ENCODE measurements at places on chromosomes 6 and 20. TPM values are rescaled to one million over a fixed set of nuclear protein-coding genes. Genes with fewer than 3 reads are reported as not detected.

Gene HLA-DQA1
- not detected for polyA plus RNA-seq

Gene NNAT
- 996 TPM for polyA plus RNA-seq

Gene MUC22
- polyA plus RNA-seq = not detected

Gene SDCBP2
- 5.2 TPM for polyA plus RNA-seq

Gene SNHG17
- polyA plus RNA-seq = 23.1 TPM

Gene HLA-DOA
- polyA plus RNA-seq = not detected

Gene CLVS2
- polyA plus RNA-seq = 12.9 TPM

Gene ABHD16B
- polyA plus RNA-seq = not detected

Gene PRND
- polyA plus RNA-seq = not detected

Gene CRISP2
- polyA plus RNA-seq = not detected

Gene TUBB1
- polyA plus RNA-seq = not detected

Gene ZBTB46
- polyA plus RNA-seq = 15.0 TPM

Gene RMND1
- 35.3 TPM for polyA plus RNA-seq

Gene POLR1C
- 62.0 TPM for polyA plus RNA-seq

Gene ROMO1
- polyA plus RNA-seq = 514 TPM

Gene CPXM1
- 42.1 TPM for polyA plus RNA-seq

Gene ATP6V1G2
- 56.7 TPM for polyA plus RNA-seq

Measured in neural cell (in vitro differentiated cells).